ENCODE measurements at places on chromosomes 6 and 20.

GRCh38 chr20:9741996-9742395, 96.9 kb downstream of the PAK5 start:
- no peak overlapping the region for H3K4me3 ChIP-seq
- H3K27me3 ChIP-seq = no peaks in the 10 kb centered on the region
- H3K36me3 ChIP-seq = no peaks in the 10 kb centered on the region
- no peaks in the 10 kb centered on the region for H3K4me1 ChIP-seq
- no peak for DNase-seq

DNA sequence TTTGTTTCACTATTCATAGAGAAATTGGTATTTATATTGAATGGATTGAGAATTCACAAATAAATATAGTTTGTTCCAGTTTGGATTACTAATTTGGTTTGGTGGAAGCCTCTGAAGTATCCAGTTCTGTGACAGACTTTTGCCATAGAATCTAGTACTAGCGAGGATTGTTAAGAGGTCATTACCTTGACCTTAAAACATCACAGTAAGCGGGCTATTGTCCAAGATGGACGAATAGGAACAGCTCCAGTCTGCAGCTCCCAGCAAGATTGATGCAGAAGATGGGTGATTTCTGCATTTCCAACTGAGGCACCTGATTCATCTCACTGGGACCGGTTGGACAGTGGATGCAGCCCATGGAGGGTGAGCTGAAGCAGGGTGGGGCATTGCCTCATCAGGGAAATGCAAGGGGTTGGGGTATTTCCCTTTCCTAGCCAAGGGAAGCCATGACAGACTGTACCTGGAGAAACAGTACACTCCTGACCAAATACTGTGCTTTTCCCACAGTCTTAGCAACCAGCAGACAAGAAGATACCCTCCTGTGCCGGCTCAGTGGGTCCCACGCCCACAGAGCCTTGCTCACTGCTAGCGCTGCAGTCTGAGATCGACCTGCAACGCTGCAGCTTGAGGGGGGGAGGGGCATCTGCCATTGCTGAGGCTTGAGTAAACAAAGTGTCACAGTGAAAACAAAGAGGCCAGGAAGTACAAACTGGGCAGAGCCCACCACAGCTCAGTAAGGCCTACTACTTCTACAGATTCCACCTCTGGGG, 66.4 kb upstream of the NEDD9 start:
- H3K27me3 ChIP-seq = no peaks in the 10 kb centered on the region
- no peak overlapping the region for H3K27ac ChIP-seq
- no peak for DNase-seq
- H3K4me1 ChIP-seq = peaks cover 50% of the 10 kb centered on the region

- H3K27ac ChIP-seq = no peak overlapping the region
- H3K4me3 ChIP-seq = no peak overlapping the region
- peaks cover 19% of the 10 kb centered on the region for H3K27me3 ChIP-seq
- H3K36me3 ChIP-seq = no peaks in the 10 kb centered on the region
- DNase-seq = no peak
Measured at GRCh38 chr6:7813704-7814103, 87.8 kb downstream of the BMP6 start.

- no peak overlapping the region for H3K4me3 ChIP-seq
- no peaks in the 10 kb centered on the region for H3K4me1 ChIP-seq
- no peaks in the 10 kb centered on the region for H3K36me3 ChIP-seq
- no peak for DNase-seq
Measured at GRCh38 chr6:129136751-129137150, 253.8 kb downstream of the LAMA2 start.

DNA sequence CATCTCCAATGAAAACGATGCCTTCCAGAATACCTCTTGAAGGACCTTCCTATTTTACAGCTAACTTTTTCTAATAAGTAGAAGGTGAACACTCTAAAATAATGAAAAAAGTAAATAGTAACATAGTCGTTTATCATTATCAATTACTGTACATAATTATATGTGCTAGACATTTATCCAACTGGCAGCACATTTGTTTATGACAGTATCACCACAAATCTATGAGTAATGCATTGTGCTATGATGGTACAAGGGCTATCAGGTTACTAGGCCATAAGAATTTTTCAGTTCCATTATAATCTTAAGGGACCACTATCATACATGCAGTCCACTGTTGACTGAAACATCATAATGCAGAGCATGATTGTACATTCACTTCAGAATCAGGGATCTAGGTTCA, 68.4 kb downstream of the ATG5 start:
- H3K4me1 ChIP-seq = peaks cover 32% of the 10 kb centered on the region
- no peaks in the 10 kb centered on the region for H3K27me3 ChIP-seq
- DNase-seq = no peak
- H3K4me3 ChIP-seq = no peak overlapping the region
